ENCODE measurements at places on chromosomes 13 and 19.

DNA sequence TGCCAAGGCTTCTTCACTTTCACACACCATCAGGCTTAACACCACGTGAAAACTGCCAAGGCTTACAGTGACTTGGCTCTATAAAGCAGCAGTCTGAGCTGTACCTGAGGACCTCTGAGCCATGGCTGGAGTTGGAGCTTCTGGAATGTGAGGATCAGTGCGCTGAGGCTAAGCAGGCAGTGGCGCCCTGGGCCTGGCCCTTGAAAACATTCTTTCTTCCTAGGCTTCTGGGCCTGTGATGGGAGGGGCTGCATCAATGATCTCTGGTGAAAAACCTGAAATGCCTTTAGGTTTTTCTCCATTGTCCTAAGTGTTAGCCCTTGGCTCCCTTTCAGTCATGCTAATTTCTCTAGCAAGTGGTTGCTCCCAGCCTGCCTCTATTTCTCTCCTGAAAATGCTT is 192.5 kb upstream of the PCDH20 start:
- no peak for DNase-seq

DNA sequence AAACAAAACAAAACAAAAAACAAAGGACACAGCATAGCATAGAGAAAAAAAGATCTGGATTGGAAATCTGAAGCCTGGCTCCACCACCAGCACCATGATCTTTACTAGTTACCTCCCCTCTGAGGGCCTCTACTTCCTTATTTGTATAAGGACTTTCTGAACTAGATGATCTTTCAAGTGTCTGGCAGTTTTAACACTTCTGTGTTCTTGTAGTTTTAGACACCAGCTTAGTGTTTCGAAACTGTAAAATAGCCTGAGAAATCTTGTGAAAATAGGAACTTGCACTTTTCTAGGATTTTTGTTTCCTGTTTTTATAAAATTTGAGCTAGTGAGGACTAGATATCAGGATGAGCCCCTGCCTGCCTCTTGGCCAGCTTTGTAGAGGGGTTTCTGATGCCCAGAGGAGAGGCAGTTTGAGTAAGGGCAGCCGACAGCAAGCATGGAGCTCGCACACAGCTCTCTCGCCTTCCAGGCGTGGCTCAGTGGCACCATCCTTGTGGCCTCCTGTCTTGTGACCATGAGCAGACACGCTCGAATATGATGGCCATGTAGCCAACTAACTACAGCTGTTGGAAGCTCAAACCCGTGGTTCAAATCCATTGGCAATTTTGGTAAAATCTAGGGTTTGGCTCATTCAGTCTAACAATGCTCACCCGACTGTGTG is 319.0 kb downstream of the KCNRG start:
- peak; percentile 72 for DNase-seq

DNA sequence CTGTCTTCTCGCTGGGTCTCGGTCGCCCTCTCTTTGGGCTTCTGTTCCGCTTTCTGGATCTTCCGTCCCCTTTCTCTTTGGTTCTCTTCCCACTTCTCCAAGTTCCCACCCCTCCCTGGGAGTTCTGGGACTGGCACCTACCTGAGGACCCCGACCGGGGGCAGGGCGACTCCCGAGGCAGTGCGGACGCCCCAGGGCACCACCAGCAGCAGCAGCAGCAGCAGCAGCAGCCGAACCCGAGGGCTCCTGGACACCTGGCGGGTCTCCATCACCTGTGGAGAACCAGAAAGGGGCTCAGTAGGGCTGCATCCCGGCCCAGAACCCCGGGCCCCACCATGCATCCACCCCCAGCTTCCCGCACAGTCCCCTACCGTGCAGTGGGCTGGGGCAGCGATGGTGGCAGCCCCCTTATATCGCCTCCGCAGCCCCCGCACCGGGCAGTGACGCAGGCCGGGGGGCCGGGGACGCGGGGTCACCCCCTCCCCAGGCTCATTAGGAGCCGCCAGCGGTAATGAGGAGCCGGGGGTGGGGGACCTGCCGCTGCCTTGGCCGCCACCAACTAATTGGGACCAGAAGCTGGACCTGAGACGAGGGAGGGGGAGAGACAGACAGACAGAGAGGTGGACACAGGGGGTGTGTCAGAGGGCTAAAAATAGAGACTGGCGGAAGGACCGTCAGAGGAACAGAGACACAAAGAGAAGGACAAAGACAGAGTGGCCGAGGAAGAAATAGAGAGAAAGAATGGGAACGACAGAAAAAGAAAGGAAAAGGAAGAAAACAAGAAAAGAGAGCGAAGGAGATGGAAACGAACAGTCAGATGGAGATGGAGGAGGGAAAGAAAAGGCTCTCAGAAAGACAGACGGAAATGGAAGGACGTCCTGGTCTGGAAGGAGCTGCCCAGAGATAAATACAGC is at the start of gene PTH2:
PTH2 (minus strand) TSS at position 371 of the 914 bp plus-strand sequence; CDS start at position 269, 102 bp downstream.
- no peak for DNase-seq

GRCh38 chr13:77290342-77290741 is 36.6 kb downstream of the MYCBP2 start:
- DNase-seq = no peak

- no peak for DNase-seq
Measured at GRCh38 chr13:66780814-66781213, 449.3 kb downstream of the PCDH9 start.

DNA sequence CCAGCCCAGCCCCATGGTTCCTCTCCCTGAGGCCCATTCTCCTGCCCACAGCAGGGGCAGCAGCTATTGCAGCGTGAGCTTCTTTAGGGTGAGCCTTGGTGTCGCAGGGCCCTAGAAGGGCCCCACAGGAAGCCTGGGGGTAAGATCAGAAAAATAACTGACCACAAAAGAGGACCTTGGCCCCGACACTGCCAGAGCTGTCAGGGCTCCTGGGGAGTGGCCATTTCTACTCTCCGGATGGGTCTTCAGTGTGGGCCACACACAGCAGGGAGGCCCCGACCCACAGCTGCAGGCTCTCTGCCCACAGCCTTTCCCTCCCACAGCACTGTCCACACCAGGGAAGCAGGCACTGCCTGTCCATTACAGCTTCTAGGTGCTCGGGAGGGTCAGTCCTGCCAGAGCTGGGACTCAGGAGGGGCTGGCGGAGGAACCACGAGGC is 3.5 kb upstream of the SIGLEC8 start:
- DNase-seq = peak; percentile 79

GRCh38 chr13:40190641-40191100 is 475.8 kb downstream of the FOXO1 start:
- DNase-seq = no peak

DNA sequence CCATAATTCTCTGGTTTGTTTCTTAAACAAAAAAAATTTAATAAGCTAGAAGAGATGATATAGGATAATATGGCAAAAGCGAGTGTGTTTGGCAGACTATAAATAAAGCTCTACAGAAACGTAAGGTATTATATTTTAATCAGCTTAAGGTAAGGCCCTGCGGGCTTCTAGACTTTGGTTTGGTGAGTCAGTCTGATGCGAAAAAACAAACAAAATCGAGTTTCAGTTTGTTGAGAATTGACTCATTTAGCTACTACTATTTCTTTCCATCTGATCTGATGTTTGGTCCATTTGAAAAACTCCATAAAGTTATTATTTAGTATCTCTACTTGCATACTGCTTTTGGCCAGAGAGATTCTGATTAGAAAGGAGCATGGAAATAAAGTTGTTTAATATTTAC is 138.0 kb downstream of the MIPEP start:
- no peak for DNase-seq

- DNase-seq = no peak
Measured at GRCh38 chr13:39818953-39819352, 163.5 kb downstream of the COG6 start.
